A673 (cell line): ENCODE measurements at places on chromosomes 6 and 20. TPM values are rescaled to one million over a fixed set of nuclear protein-coding genes. Genes with fewer than 3 reads are reported as not detected.

- no peak overlapping the region for H3K4me3 ChIP-seq
- H3K27me3 ChIP-seq: no peaks in the 10 kb centered on the region
- peak; percentile 70 for DNase-seq
- H3K36me3 ChIP-seq: peaks cover 9% of the 10 kb centered on the region
Measured at GRCh38 chr20:5569021-5569420, 181.2 kb upstream of the SHLD1 start.

DNA sequence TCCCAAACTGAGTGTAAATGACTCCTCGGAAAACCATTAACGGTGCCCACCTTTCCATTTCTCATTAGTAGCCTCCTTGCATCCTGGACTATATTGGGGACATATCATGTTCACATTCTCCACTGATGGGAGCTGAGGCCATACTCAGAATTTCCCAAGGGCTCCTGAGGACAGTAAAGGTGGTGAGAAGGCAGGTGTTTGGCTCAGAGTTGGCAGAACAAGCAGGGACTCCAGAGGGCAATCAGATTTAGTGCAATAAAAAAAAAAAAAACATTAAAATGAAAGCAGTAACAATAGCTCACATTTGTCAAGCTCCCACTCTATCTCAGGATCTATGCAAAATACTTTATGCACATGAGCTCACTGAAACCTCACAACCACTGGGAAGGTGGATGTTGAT is 401.4 kb downstream of the MAFB start:
- peaks cover 7% of the 10 kb centered on the region for H3K4me1 ChIP-seq
- H3K27ac ChIP-seq: no peak overlapping the region
- no peaks in the 10 kb centered on the region for H3K36me3 ChIP-seq
- H3K4me3 ChIP-seq: no peak overlapping the region
- no peak for DNase-seq

CDH26 gene
- 0.58 and 0.66 TPM in 2 replicates for total RNA-seq

DNA sequence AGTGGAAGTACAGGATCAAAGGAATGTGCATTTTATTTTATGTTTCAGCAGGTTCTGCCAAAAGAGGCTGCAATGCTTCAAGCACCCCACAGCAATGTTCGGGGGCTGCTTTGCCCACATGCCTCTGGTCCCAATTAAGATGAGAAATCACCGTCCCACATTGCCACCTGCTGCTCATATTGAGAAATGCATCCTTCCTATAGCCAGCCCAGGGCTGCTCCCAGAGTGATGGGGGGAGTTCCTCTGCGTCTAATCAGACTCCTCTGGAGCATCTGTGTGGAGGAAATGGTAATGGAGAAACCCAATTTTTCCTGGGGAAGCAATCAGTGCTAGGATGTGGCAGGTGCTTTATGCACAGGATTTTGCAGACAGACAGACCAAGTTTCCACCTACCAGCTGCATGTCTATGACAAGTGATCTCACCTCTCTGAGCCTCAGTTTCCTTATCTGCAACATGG is 33.7 kb downstream of the PTGIS start:
- H3K36me3 ChIP-seq: no peaks in the 10 kb centered on the region
- no peaks in the 10 kb centered on the region for H3K27me3 ChIP-seq
- no peaks in the 10 kb centered on the region for H3K4me1 ChIP-seq
- DNase-seq: peak; percentile 83

DNA sequence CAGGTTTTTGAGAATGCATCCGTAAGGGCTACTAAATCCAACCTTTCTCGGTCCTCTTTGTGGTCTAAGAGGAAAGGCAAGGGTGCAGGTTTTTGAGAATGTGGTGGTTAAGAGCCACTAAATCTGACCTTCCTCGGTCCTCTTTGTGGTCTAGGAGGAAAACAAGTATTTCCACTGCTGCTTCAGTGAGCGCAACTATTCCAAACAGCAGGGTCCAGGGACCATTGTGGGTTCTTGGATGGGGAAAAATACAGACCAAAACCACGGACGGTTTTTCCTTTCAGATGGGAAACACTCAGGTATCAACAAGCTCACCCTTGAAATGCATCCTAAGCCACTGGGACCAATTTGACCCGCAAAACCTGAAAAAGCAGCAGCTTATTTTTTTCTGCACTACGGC is 21.9 kb downstream of the BTBD9 start:
- H3K4me1 ChIP-seq: no peaks in the 10 kb centered on the region
- no peaks in the 10 kb centered on the region for H3K36me3 ChIP-seq
- H3K27ac ChIP-seq: no peak overlapping the region
- DNase-seq: no peak
- no peaks in the 10 kb centered on the region for H3K27me3 ChIP-seq

DNA sequence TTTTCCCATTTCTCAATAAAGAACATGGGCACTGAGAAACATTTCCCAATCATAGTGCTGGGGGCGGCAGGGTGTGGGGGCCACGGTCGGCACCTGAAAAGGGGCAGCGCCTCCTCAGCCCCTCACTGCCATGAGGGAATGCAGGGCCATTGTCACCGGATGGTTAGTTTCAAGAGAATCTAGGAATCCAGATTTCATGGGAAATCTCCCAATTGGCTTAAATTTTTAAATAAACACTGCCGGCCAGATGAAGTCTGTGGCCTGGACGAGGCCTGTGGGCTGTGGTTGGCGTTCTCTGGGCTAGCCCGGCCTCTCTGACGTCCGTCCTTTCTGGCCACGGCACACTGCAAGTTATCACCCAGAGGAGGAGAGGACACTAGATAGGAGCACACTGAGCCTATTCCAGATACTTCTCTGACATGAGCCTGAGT is 25.6 kb downstream of the MANBAL start:
- H3K36me3 ChIP-seq: peaks cover 3% of the 10 kb centered on the region
- DNase-seq: no peak
- no peaks in the 10 kb centered on the region for H3K27me3 ChIP-seq
- no peak overlapping the region for H3K27ac ChIP-seq

FOXP4 gene
- total RNA-seq: 53.9 and 56.7 TPM in 2 replicates

POM121L2 gene
- not detected in 2 replicates for total RNA-seq

DNA sequence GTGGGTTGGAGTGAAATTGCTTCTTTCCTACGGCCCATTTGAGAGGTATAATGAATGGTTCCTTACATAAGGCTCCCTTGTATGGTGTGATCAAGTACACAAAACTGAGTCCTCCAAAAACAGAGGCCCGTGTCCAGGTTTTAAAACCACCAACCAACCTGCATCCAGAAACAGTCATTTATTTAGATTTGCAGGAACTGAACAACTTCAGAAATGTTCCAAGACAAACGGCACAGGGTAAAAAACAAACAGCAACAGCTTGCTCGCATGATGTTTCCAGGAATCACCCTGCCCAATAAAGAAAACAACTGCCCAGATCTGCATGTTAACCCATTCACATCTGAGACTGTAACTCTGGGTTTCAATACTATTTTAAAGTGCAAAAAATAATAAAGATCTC is 40.2 kb upstream of the TRAM2 start:
- H3K27ac ChIP-seq: no peak overlapping the region
- H3K4me3 ChIP-seq: no peak overlapping the region
- no peaks in the 10 kb centered on the region for H3K4me1 ChIP-seq

OR2J2 gene
- not detected in 2 replicates for total RNA-seq

PLG gene
- not detected in 2 replicates for total RNA-seq

GPR6 gene
- not detected in 2 replicates for total RNA-seq

DNA sequence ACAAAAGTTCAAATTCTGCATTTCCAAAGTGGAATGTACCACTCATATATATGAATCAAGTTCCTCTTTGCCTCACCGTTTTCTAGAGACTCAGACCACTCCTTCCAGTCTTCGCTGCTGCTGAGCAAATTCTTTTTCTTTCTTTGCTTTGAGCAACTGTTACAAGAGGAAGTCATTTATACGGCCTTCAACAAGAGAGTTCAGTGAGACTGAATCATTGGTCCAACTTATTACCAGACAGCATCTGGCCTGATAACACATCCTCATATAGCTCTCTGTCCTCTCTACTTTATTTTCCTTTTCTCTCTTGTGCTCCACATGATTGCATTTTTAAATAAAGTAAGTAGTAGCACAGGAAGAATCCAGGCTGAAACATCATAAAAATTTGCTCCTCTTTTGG is 652.7 kb downstream of the PHF3 start:
- H3K27ac ChIP-seq: no peak overlapping the region
- H3K27me3 ChIP-seq: peaks cover 15% of the 10 kb centered on the region
- H3K4me1 ChIP-seq: peaks cover 3% of the 10 kb centered on the region
- no peak for DNase-seq
- no peak overlapping the region for H3K4me3 ChIP-seq

DNA sequence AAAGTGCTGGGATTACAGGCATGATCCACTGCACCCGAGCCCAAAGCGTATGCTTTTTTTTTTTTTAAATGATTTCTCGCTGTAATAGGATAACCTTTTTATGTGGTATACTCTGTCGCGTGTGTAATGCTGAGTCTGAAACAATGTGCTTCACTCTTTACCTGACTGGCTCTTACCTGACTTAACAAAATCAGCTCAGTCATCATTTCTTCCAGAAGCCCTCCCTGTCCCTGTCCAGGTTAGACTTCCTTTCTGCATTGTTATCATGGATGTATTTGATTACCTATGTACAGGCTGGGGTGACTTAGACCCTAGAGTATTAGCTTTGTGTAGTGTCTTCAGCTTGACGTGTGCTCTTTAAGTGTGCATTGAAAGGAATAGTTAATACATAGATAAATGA is 67.1 kb downstream of the NCOA7 start:
- no peaks in the 10 kb centered on the region for H3K36me3 ChIP-seq
- DNase-seq: no peak
- no peaks in the 10 kb centered on the region for H3K27me3 ChIP-seq

LPIN3 gene
- 1.3 and 1.8 TPM in 2 replicates for total RNA-seq

DNA sequence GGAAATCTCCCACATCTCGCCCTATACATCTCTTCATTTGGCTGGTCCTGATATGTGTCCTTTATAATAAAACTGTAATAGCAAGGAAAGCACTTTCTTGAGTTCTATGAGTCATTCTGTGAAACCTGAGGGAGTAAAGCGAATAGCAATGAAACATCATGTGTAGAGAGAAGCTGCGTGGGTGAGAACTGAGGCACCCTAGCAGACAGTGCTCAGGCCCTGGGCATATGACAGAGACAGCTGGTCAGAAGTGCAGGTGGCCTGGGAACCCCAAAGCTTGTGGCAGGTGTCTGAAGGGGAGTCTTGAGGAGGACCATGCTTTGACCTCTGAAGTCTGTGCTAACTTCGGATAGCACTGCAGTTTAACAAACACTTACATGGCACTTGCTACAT is 1.3 kb upstream of the BLOC1S5 start:
- no peaks in the 10 kb centered on the region for H3K27me3 ChIP-seq
- H3K27ac ChIP-seq: no peak overlapping the region
- no peak for DNase-seq
- H3K4me1 ChIP-seq: peaks cover 19% of the 10 kb centered on the region

DNA sequence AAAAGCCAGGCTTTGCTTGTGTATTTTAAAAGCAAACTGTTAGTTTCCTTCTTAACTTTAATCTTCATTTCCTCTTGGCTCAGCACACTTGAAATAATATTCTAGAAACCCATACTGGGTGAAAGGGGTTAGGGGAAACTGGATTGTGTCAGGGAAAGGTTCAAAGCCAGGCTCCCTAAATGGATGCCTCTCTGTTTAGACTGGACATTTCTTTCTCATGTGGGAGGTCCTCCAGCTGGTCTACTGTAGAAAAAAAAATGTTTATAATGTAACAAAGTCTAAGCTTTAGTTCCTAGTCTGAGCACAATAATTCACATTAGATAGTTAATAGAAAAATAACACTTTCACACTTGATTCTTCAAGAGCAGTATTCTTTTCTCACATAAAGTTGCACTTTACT is 89.0 kb upstream of the AKIRIN2 start:
- peaks cover 33% of the 10 kb centered on the region for H3K4me1 ChIP-seq
- no peaks in the 10 kb centered on the region for H3K27me3 ChIP-seq
- H3K4me3 ChIP-seq: no peak overlapping the region
- no peak for DNase-seq

GRCh38 chr20:23129891-23130621 is 43.9 kb upstream of the CD93 start:
- no peak for DNase-seq
- H3K4me1 ChIP-seq: no peaks in the 10 kb centered on the region
- no peaks in the 10 kb centered on the region for H3K36me3 ChIP-seq
- H3K4me3 ChIP-seq: no peak overlapping the region
- H3K27ac ChIP-seq: no peak overlapping the region
- H3K27me3 ChIP-seq: no peaks in the 10 kb centered on the region

GRCh38 chr20:22071841-22072240 is 366.4 kb downstream of the PAX1 start:
- no peak overlapping the region for H3K4me3 ChIP-seq
- H3K36me3 ChIP-seq: no peaks in the 10 kb centered on the region
- DNase-seq: no peak
- H3K27ac ChIP-seq: no peak overlapping the region
- no peaks in the 10 kb centered on the region for H3K27me3 ChIP-seq

- DNase-seq: no peak
- no peaks in the 10 kb centered on the region for H3K36me3 ChIP-seq
- H3K27ac ChIP-seq: no peak overlapping the region
- H3K4me3 ChIP-seq: no peak overlapping the region
- H3K27me3 ChIP-seq: peaks cover 21% of the 10 kb centered on the region
Measured at GRCh38 chr20:59580991-59581401, 23.3 kb upstream of the PHACTR3 start.

DNA sequence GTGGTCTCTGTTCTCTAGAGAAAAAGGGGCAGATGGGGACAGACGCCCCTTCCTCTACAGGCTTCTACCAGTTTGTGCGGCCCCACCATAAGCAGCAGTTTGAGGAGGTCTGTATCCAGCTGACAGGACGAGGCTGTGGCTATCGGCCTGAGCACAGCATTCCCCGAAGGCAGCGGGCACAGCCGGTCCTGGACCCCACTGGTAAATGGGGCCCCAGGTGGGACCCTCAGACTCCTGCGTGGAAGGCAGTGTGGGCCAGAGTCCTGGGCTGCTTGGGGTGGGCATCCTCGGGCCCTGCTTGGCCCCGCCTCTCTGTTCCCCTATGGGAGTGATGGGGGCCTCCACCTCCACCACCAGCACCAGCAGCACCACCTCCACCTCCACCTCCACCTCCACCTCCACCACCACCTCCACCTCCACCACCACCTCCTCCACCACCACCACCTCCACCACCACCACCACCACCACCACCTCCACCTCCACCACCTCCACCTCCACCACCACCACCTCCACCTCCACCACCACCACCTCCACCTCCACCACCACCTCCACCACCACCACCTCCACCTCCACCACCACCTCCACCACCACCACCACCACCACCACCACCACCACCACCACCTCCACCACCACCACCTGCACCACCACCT is 3.2 kb upstream of the TNFRSF6B start:
- H3K4me3 ChIP-seq: no peak overlapping the region
- no peak for DNase-seq
- no peaks in the 10 kb centered on the region for H3K4me1 ChIP-seq
- no peaks in the 10 kb centered on the region for H3K27me3 ChIP-seq
- H3K36me3 ChIP-seq: peaks cover 10% of the 10 kb centered on the region

DNA sequence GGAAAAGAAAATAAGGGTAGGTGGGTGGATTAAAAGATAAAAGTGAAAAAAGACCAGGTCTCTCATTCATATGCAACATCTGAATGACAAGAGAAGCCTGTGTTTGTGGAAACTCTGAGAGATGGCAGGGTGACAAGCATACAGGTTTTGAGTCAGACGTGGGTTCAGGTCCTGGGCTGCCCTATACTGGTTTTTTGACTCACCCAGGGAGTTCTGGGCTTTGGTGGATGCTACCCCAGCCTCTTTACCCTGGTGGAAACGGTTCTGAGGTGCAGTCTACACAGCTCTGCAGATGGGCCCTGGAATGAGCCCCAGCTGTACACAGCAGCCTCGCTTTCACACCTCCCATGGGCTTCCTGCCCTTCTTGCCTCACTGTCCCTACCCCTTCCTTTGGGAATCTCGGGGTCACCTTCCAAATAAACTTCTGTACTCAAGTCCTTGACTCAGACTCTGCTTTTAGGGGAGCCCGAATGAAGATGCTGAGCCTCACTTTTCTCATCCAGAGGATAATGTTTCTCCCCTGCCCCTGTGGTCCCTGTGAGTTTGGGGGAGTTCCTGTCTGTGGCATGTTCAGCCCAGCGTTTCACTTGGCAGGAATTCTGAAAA is 77.7 kb upstream of the CLDN20 start:
- no peak overlapping the region for H3K27ac ChIP-seq
- H3K27me3 ChIP-seq: no peaks in the 10 kb centered on the region
- DNase-seq: no peak

COL9A3 gene
- total RNA-seq: 8.4 and 11.7 TPM in 2 replicates

SOX18 gene
- total RNA-seq: 0.30 and 0.70 TPM in 2 replicates
